Endothelial cell of coronary artery (primary cell): ENCODE measurements at places on chromosomes 11 and 22. TPM values are rescaled to one million over a fixed set of nuclear protein-coding genes. Genes with fewer than 3 reads are reported as not detected.

SCGB1D2 gene
- not detected in 2 replicates for total RNA-seq

MIOX gene
- not detected in 2 replicates for total RNA-seq

CKAP5 gene
- total RNA-seq: 77.4 and 77.5 TPM in 2 replicates

APOBEC3H gene
- total RNA-seq: not detected in 2 replicates

APOA1 gene
- total RNA-seq: 0.09 and 0.19 TPM in 2 replicates

CALCB gene
- total RNA-seq: under 0.01 TPM in 1 of 2 replicates, not detected in the other

RPS6KA4 gene
- total RNA-seq: 40.9 and 46.9 TPM in 2 replicates

TMEM45B gene
- 0.18 TPM in 1 of 2 replicates, not detected in the other for total RNA-seq

SLC6A5 gene
- not detected in 2 replicates for total RNA-seq

CDC45 gene
- total RNA-seq: 12.5 and 35.9 TPM in 2 replicates

VSIG2 gene
- total RNA-seq: 0.54 and 0.85 TPM in 2 replicates

SESN3 gene
- 2.4 and 4.0 TPM in 2 replicates for total RNA-seq

PRR33 gene
- not detected in 2 replicates for total RNA-seq

SLC7A4 gene
- not detected in 2 replicates for total RNA-seq

RASSF10 gene
- total RNA-seq: under 0.01 and 0.18 TPM in 2 replicates

IPO7 gene
- total RNA-seq: 120 and 175 TPM in 2 replicates

CNIH2 gene
- total RNA-seq: 0.09 TPM in 2 replicates

LRRC56 gene
- 0.27 and 0.47 TPM in 2 replicates for total RNA-seq

INS gene
- total RNA-seq: not detected in 2 replicates

MB gene
- total RNA-seq: not detected in 2 replicates

C11orf97 gene
- total RNA-seq: not detected in 2 replicates

TST gene
- total RNA-seq: 41.9 and 54.2 TPM in 2 replicates

HBD gene
- not detected in 2 replicates for total RNA-seq

PHLDB1 gene
- 73.8 and 87.3 TPM in 2 replicates for total RNA-seq

MS4A3 gene
- total RNA-seq: not detected in 2 replicates

FAM227A gene
- 0.72 and 2.1 TPM in 2 replicates for total RNA-seq

LARGE1 gene
- 1.4 and 3.6 TPM in 2 replicates for total RNA-seq

C22orf42 gene
- not detected in 2 replicates for total RNA-seq

CASP4 gene
- total RNA-seq: 142 and 177 TPM in 2 replicates

TRIM29 gene
- total RNA-seq: 0.19 TPM in 1 of 2 replicates, not detected in the other

PTPRCAP gene
- total RNA-seq: 0.18 and 0.85 TPM in 2 replicates

SYCE3 gene
- not detected in 2 replicates for total RNA-seq

NEFH gene
- total RNA-seq: 0.56 and 0.63 TPM in 2 replicates
